ENCODE measurements at places on chromosomes 11 and 22. TPM values are rescaled to one million over a fixed set of nuclear protein-coding genes. Genes with fewer than 3 reads are reported as not detected.

GRCh38 chr22:23269441-23270211 lies 89.3 kb downstream of the BCR start:
- no peak for DNase-seq

The RASD2 gene
- 0.45 TPM for total RNA-seq

The OR8G5 gene
- not detected for total RNA-seq

DNA sequence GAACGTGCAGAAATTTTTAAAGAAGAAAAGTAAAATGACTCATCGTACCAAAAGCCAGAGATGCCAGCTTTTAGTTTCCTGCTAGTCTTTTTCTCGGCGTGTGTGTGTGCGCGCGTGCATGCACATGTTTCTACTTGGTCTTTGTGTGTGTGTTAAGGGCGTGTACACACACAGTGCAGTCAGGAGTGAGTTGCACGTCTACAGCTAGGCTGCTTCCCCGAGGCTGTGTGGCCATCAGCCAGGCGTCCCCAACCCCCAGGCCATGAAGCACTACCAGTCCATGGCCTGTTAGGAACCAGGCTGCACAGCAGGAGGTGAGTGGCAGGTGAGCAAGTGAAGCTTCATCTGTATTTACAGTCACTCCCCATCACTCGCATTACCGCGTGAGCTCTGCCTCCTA lies 36.4 kb downstream of the KCNQ1 start:
- DNase-seq, result no peak

The RFPL2 gene
- not detected for total RNA-seq

DNA sequence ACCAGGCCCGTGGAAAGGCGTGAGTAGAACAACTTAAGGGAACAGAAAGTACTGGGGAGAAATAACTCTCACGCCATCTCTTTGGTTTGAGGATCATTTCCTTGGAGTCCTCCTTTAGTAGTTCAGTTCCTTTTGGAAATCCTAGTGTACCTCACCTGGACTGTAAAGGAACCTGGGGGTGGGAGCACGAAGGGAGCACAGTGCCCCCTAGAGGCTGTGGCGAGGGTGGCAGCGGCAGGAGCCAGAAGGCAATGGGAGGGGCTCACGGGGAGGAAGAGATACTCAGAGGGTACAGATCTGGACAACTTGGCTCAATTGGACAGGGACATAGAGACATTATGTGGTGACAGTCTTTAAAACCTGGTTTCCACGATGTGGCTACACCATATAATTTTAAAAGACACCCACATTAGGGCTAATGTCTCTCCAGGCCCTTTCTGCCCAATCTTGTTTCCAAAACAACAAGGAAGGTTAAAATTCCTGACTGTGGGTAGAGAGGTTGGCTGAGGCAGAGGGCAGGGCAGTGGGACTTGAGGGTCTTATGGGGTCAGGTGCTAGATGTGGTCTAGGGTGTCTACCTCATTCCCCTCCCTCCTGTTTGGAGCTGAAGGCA lies 87.0 kb downstream of the CSNK2A3 start:
- DNase-seq, result peak; percentile 34

The TH gene
- not detected for total RNA-seq

- no peak for DNase-seq
Measured at GRCh38 chr11:58503361-58503856, 4.5 kb downstream of the OR5B21 start.

DNA sequence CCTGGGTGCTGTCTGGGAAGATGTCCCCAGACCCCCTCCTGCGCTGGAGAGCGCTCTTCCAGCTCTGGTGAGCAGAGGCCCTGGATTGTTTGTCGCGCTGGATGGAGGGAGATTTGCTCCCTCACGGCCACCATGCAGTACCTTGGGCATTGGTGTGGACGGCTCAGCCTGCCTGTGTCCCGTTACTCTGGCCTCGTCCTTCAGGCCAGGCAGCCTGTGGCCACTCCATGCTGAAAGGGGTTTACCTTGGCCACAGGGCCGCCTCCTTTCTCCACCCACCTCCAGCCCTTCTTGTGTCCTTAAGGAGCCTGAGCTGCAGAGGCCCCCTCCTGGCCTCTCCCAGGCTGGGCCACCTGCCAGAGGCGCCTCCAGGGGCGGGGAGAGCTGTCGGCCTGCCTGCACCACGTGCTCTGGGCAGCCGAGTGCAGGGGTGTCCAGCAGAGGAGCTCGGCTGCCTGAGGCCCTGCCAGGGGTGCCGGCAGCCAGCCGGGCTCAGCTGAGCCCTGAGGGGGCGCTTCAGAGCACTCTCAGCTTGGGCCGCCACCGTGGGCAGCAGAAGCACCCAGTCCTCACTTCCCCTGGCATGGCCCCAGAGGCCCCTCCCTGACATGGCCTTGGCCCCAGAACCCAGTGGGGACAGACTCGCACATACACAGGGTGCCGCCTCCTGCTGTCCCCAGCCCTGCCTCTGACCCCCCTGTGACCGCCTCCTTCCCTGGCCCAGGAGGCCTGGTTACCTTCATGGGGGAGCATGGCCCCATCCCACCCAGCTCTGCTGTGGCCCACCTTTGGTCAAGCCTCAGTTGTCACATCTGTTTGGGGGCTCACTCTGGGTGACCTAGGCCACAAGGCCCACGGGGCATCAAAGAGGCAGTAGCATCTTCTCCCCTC lies 3.4 kb downstream of the CCND1 start:
- DNase-seq, result peak; percentile 88

The CABP4 gene
- total RNA-seq, result 1.7 TPM

The PARVA gene
- 74.5 TPM for total RNA-seq

- DNase-seq, result peak; percentile 78
Measured at GRCh38 chr11:122642472-122642922, 13.0 kb upstream of the UBASH3B start.

DNA sequence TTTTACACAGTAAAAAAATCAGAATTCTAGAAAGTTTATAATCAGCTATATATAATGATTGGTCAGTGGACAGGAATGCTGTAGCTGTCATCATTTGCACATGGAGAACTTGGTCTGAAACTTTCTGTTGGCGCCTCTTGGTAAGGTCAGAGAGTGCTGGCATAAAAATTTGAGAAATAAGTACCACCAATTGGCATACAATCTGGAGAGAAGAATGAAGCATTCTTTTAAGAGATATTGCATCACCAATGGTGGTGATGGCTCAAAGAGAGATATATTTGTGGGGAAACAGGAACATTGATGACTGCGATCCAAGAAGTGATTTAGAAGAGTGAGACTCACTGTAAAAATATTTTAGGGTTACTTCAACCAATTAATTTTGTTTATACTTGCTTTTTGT lies 19.8 kb upstream of the OOSP1 start:
- no peak for DNase-seq

The GNAZ gene
- total RNA-seq, result 11.2 TPM

DNA sequence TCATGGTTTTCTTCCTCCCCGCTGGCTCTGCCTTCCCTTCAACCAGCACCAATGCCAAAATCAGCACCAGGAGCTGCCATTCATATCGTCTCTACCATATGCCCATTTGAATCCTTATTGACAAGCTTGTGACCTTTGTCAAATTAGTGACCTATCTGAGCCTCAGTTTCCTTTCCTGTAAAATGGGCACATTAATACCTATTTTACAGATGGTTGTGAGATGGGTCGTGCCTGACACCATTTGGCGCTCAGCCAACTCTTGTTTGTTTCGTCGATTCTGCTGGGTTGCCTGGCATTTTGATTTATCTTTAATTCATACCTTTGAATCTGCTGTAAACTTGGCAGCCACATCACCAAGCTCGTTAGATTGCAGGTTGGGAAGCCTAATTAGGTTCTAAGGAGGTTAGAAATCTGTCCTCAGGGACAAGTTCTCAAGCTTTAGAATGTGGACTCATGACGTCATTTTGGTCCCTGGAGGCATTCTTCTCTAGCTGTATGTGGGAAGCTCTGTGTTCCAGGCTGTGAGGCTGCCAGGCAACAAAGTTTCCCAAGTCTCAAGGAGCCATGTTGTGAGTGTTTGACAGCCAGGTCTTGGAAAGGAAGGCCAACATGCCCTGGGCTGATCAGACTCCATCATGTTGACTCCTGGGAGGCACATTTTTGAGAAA lies 61.0 kb downstream of the RPS6KA4 start:
- DNase-seq, result peak; percentile 18

GRCh38 chr22:37526376-37526775 lies 7.2 kb upstream of the CARD10 start:
- DNase-seq, result peak; percentile 82

GRCh38 chr11:7604331-7604955 lies 68.9 kb downstream of the CYB5R2 start:
- DNase-seq, result no peak

The PGA5 gene
- 18.1 TPM for total RNA-seq

The DEPDC7 gene
- total RNA-seq, result 21.1 TPM

DNA sequence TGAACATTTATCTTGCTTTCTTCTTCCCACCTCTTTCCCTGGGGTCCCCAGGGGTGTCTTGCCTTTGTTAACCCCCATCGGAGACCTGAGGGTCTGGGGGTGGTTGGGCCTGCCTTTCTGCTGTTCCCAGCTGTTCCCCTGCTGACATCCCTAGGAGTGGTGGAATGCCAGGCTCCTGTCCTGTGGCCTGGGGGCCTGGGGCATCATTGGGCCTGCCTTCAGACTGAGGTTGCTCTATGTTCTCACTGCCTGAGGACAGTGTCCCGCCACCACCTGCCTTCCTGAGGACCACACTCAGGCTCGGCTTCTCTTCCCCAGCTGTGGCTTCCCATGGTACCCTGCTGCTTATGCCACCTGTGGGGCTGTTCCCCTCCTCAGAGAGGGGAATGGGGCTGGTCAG lies 1.1 kb upstream of the IL18BP start:
- DNase-seq, result no peak

The GAB4 gene
- not detected for total RNA-seq

DNA sequence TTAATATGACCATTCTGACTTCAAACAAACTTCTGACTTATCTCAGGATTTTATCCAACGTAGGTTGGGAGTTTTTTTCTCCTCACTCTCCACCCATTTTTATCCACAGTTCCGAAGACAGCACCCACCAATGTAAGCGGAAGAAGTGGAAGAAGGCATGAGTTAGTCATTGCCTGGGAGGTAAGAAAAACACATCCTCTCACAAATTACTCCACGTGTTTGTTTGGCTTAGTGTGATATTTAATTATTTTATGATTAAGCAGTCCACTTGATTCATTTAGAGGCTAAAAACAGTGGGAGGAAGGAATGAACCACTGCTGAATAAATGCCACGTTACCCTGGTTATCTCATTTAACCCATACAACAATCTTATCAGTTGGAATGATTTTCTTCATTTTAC lies 389.6 kb upstream of the ARHGAP42 start:
- DNase-seq, result no peak

The OR52I2 gene
- not detected for total RNA-seq

DNA sequence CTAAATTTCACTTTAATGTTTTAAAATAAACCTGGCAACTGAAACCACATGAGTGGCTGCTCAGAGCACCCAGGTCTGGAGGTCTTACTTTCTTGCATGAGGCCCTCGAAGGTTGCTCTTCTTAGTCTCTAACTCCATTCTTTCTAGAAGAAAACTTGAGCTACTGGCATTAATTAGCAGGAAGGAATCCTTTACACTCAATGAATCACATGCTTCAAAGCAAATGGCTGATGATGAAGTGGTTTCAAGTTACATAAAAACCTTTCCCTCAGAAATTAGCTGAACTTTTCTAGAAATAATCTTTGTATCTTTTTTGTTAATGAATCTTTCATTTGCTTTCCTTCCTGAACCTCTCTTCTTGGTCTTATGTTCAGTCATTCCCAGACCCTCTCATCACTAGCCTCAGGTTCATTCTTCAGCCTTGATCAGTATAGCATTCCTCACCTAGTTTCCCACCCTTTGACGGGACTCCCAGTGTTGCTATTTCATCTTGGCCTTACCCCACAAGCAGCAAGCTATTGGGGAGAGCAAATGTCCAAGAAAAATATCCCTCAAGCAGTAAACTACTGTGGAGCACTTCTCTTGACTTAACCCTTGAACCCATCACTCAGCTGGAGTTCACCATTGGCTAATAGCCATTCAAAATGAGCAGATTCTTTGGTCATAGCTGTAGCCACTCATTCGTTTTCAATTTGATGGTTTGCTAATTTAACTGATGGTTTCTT lies 75.1 kb downstream of the INSC start:
- no peak for DNase-seq

GRCh38 chr11:27124514-27125264 lies 84.1 kb downstream of the BBOX1 start:
- DNase-seq, result peak; percentile 39

The CCDC83 gene
- not detected for total RNA-seq

The MIAT gene
- total RNA-seq, result 0.70 TPM

DNA sequence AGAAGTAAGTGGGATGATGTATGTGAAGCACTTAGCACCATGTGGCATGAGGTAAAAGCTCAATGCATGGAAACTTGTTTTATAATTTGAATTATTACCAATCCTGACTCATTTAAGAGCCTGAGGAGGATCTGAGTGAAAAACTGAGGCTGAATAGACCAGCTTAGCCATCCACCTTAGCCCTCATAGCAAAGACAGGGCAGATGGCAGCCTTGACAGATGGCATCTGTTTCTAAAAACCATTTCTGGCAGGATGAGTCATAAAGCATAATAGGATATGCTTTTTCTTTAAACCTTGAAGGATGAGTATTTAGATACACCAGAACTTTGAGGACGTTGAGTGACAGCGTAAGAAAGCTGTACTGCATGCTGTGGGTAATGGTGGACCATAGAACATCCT lies 61.0 kb upstream of the NAV2 start:
- peak; percentile 57 for DNase-seq

DNA sequence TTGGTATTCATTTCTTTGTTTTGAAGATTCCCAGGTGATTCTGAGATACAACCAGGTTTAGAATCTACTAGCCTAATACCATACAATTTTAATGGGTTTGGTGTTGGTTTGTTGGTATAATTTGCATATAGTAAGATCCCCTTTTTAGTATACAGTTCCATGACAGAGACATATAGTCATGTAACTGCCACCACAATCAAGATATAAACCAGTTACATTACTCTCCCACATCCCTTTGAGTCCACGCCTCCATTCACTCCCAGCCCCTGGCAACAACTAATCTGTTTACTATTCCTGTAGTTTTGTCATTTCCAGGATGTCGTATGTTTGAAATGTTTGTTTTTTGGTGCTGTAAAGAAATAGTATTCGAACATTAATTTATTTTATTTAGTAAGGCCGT lies 4.3 kb downstream of the ASRGL1 start:
- DNase-seq, result no peak

Measured in myocyte (in vitro differentiated cells).